EL (cell line): ENCODE measurements at places on chromosomes 16 and 17.

DNA sequence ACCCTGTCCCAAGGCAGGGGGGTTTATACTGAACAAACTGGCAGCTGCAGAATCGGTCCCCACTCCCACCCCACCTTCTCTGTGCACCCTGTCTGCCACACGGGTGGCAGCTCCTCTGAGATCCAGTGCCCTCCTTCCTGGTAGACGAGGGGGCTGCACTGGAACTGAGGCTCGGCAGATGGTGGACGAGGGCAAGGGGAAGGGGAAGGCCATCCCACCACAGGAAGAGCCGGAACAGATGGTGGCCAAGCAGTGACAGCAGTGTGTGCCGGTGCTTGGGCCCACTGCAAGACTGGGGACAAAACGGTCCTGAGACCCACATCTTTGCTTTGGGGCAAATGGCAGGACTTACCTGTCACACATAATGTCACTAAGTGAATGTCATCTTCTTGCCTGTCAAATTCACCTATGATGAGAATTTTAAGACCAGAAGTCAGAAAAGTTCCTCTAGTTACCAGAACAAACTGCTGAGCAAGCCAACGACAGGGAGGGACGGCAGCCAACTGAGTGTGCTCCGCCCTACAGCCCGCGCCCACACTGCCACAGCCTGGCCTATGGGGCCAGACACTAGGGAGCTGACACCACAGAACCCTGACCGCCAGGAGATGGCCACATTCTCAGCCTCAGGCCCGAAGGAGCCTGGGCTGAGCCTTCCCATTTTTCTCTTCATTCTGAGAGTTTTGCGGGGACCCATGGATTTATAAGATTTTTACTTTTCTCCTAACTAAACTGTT lies 14.4 kb downstream of the NTAN1 start:
- peak; percentile 31 for DNase-seq

DNA sequence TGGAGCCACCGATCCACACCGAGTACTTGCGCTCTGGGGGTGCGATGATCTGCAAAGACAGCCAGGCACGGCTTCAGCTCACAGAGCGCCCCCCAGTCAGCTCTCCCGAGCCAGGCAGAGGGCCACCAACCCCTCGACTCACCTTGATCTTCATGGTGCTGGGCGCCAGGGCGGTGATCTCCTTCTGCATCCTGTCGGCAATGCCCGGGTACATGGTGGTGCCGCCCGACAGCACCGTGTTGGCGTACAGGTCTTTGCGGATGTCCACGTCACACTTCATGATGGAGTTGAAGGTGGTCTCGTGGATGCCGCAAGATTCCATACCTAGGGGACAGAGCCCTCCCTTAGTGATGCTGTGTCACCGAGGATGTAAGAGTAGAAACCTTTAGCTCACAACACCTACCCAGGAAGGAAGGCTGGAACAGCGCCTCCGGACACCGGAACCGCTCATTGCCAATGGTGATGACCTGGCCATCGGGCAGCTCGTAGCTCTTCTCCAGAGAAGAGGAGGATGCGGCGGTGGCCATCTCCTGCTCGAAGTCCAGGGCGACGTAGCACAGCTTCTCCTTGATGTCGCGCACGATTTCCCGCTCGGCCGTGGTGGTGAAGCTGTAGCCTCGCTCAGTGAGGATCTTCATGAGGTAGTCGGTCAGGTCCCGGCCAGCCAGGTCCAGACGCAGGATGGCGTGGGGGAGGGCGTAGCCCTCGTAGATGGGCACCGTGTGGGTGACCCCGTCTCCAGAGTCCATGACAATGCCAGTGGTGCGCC lies 1.6 kb downstream of the ACTG1 start:
- DNase-seq, result no peak

DNA sequence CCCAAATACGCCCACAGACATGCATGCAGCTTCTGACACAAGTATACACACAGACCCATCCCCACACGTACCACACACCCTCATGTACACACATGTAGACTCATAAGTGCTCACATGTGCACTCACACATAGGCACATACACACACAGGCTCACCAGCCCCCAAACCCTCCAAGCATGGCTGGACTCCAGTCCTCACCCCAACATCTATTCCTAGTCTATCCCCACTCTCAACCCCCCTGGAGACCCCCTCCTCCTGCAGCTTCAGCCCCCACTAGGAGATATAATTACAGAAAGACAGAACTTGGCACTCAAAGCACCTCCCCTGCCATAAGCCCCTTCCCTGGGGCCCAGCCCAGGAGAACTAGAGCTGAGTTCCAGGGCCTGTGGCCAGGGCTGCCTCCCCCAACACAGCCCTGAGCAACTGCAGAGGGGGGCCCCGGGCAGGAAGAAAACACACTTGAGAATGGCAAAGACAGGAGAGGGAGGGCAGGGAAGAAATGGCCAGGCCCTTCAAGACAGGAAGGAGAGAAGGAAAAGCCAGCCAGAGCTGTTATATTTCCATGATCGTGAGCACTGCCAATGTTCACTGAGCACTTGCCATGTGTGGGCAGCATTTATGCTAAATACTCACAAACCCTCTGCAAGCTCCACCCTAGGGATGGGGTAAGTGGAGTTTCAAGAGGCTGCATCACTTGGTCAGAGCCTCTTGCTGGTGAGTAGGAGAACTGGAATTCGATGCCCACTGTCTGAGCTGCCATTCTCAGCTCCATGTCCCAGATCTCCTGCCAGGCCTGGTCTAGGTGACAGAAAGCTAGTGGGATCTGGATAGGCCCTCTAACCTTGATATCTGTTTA lies 224.5 kb downstream of the ZNF423 start:
- peak; percentile 32 for DNase-seq

GRCh38 chr16:12965274-12965804 lies 63.9 kb downstream of the SHISA9 start:
- DNase-seq, result no peak

DNA sequence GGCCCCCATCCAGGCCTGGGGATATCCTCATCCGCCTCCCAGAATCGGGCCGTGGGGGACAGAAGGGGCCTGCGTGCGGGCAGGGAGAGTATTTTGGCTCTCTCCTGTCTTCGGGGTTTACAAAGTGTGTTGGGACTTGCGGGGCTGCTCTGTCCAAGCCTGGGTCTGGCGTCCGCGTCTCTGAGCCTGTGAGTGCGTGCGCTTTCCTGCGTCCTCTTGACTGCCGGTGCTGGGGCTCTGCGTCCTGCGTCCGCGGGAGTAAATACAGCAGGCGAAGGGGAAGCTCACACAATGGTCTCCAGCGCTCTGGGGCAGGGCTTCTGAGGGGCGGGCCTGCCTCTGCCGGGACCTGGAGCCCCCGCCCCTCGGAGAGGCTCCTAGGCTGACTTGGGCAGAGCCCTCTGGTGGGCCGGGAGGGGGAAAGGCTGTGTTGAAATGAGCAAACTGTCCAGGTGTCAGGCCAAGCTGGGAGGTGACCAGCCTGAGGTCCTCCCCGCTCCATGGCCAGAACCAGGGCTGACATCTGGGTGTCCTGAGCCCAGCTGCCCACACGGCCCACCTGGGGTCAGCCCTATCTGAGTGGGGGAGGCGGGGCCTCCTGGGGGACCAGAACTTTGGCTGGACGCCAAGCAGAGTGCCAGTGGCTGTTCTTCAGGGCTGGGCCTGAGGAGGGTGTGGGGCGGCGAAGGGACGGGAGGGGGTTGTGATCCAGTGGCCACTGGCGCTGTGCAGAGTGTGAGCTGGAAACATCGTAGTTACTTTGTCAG lies 233.6 kb downstream of the SEC14L1 start:
- DNase-seq, result peak; percentile 86

GRCh38 chr17:78535273-78536197 lies 41.7 kb downstream of the DNAH17 start:
- DNase-seq, result no peak

- no peak for DNase-seq
These were observed 27.2 kb upstream of the BEAN1 start for GRCh38 chr16:66399930-66400329.

GRCh38 chr17:33667671-33668070 lies 374.6 kb upstream of the ASIC2 start:
- no peak for DNase-seq

DNA sequence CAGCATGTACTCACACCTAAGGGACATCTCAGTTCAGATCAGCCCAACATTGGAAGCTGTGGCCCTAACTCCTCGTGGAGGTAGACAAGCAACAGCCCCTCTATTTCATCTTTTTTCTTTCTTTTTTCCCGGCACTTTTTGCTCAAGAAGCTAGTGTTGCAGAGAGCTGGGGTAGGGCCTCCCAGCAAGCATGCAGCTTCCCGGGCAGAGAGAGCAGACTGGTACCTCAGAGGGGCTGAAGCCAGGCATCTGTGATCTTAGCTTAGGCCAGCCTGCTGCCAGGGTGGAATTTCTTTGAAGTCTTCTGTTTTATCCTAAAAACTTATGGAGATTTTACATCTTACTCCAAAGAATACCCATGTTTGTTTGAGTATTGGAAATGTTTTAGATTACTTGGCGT lies 195.4 kb downstream of the C16orf95 start:
- DNase-seq, result no peak

GRCh38 chr16:12126091-12126806 lies 149.7 kb downstream of the SNX29 start:
- no peak for DNase-seq

DNA sequence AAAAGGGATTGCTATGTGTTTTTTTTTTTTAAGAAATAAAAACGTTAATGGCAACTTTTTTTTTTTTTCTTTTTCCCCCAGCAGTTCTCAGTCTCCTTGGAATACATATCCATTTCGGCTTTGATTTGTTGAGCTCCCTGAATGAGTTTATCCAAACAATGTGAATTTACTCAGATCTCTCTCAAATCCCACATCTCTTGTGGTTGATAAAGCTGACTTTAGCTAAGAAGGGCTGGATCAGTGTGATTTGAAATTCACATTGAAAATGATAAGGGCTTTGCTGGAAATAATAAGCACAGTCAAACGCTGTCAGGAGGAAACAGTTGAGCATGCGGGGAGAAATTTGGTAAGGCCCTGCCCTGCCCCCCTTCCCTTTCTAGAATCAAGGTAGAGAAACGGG lies 74.1 kb upstream of the IRX3 start:
- DNase-seq, result no peak

DNA sequence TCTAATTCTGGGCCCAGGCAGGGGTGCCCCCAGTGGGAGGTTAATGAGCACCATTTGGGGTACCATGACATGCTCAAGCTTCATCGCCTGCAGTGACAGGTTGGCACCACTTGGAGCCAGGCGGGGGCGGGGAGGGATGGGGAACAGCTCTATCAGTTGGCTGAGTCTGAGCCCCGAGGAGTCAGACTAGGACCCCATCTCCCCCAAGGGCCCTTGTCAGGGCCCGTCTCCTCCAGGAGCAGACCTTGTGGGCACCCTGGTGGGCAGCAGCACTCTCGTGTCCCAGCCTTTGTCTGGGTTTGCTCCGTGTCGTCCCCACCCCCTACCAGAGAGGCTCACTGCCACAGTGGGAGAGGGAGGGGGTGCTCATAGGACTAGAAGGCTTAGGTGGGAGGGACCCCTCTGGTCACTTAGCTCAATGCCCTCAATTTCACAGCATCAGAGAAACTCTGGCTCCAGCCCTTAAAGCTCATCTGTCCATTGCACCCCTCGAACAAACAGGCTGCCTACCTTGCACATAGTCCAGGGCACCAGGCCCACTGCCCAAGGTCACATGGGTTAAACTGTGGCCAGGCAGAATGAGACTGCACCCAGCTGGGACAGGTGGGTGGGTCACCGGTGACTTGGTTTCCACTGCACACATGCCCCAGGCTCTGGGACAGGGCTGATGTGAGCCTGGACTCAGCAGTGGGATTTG lies 4.1 kb downstream of the PPP1R9B start:
- no peak for DNase-seq
